ENCODE measurements at places on chromosomes 16 and 17.

GRCh38 chr17:32516940-32517701, 30.3 kb downstream of the CDK5R1 start:
- no peak for DNase-seq

- no peak for DNase-seq
These were observed 8.7 kb upstream of the IL4R start for GRCh38 chr16:27304881-27305745.

- no peak for DNase-seq
These were observed 119.2 kb downstream of the HS3ST2 start for GRCh38 chr16:22933173-22933572.

DNA sequence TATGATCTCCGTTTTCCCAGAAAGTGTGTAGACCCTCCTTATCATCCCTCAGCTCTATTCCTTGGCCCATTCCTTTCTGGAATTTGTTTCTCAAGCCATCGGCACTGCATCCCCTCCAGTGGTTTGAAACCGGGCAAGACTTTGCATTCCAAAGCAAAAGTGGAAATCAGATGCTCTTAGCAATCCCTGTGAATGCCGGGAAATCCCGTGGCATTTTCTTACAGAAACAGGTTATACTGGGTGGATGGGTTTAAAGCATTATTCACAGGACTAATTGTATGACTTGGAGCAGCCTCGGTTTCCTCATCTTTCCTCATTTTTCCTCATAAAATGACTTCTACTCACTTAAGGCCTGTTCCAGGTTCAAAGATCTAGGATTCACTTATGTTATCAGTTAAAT, 52.0 kb downstream of the MAP2K6 start:
- DNase-seq, result no peak

DNA sequence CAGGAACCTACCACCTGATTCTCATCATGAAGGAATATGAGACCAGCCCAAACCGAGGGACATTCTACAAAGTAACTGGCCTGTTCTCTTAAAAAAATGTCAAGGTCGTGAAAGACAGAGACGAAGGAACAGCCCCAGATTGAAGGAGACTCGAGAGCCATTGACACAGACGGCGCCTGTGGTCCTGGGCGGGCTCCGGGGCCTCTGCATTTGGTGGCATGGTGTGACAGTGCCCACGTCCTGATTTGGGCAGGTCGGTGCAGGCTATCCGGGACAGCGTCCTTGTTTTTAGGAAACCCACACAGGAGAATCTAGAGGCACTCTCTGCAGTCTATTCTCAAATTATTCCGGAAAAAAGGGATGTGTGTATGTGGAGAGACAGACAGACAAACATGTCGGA, 64.1 kb downstream of the ADCY9 start:
- DNase-seq, result no peak

GRCh38 chr17:60127068-60128064, 22.4 kb upstream of the CA4 start:
- DNase-seq, result no peak

- no peak for DNase-seq
These were observed 33.3 kb downstream of the ADCY7 start for GRCh38 chr16:50299508-50300105.

- DNase-seq, result no peak
These were observed 22.1 kb upstream of the STH start for GRCh38 chr17:45976755-45977505.

DNA sequence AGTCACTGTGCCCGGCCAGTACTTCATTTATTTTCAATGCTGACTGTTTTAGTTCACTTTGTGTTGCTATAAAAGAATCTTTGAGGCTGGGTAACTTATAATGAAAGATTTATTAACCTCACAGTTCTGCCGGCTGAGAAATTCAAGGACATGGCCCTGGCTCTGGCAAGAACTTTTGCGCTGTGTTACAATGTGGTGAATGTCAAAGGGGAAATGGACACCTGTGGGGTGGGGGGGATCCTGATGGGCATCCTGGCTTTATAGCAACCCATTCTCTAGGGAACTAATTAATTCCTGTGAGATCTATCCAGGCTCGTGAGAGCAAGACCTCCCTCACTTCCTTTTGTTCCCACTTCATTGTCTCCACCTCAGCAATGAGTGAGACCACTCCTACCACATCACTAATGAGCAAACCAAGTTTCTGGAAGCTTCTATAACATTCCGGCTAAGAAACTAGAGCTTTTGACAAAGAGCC, 17.1 kb upstream of the CDH3 start:
- DNase-seq, result no peak

DNA sequence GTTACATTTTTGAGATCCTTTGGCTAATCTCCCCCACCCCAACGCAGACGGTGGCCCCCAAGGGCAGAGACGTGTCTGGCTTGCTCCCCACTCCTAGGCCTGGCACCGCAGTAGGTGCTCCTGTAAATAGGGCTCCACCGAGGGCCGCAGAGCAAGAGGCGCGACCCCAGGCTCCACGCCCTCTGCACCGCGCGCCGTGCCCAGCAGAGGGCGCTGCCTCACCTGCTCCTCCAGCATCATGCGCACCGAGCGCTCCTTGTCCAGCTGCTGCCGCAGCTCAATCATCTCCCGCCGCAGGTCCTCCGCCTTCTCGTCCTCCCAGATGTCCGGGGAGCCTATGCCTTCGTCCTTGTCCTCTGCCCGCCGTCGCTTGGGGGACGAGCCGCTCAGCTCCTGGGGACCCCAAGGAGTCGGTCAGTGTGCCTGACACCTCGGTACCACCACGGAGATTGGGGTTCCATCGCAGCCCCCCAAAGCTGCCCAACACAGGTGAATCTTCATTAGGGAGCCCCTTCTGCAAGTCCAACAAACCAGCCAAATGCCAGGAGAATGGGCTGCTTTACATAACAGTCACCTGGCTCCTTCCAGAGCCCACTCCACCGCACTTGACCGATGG, 11.2 kb downstream of the TFAP4 start:
- DNase-seq, result no peak

GRCh38 chr17:82302991-82303943, 14.1 kb downstream of the CD7 start:
- no peak for DNase-seq

- no peak for DNase-seq
These were observed 11.1 kb upstream of the MMP2 start for GRCh38 chr16:55467898-55468297.

DNA sequence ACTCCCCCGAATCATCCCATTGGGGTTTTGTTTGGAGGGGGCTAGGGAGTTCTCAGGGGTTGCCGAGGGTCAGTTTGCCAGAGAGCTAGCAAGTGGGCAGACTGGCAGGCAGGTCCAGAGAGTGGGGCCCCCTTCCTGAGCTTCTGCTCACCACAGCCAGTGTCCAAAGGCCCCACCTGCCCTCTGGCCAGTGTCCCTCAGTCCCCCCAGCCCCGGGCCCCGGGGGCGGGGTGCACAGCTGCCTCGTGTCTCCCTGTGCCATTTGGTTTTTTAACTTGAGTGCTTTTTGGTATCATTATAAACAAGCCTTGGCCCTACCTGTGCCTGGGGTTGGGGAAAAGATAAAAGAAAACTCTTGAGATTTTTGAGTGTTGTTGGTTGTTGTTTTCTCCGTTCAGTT, 91.8 kb downstream of the CCDC182 start:
- DNase-seq, result no peak

DNA sequence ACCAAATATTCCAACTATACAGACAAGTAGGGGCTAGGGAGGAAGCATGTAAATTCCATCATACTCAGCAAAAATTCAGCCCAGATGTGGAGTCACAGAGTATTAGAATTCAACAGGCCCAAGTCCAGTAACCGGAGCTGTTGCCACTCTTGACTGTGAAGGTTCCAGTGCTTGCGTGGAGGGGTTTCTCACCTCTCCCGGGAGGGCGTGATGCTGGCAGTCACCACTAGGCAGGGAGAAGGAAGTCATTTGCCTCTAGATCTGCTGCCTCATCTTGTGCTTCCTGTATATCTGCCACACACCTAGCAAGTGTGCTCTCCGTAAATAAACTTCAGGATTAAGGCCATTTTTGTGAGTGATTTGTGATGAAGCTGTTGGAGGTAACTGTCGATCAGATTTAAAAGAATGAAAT, 1.0 kb upstream of the CKLF start:
- DNase-seq, result peak; percentile 35

- no peak for DNase-seq
These were observed 15.1 kb downstream of the CCL4 start for GRCh38 chr17:36118477-36119353.

DNA sequence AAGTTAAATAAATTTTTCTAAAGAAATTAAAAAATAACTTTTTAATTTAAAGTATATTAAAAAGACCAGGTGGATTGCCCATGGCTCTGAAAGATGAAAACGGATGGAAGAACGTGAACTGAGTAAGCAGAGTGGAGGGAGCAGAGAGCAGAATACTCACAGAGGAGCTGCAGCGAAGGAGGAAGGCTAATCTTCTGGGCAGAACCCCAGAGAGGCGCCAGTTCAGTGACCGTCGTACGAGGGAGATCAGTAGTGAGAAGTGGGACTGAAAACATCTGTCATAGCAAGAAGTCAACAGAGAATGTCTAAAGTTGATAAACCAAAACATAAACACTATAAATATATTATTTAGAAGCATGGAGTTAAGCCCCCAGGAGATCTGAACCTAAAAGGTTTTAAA, 34.9 kb downstream of the UBE2G1 start:
- DNase-seq, result no peak

DNA sequence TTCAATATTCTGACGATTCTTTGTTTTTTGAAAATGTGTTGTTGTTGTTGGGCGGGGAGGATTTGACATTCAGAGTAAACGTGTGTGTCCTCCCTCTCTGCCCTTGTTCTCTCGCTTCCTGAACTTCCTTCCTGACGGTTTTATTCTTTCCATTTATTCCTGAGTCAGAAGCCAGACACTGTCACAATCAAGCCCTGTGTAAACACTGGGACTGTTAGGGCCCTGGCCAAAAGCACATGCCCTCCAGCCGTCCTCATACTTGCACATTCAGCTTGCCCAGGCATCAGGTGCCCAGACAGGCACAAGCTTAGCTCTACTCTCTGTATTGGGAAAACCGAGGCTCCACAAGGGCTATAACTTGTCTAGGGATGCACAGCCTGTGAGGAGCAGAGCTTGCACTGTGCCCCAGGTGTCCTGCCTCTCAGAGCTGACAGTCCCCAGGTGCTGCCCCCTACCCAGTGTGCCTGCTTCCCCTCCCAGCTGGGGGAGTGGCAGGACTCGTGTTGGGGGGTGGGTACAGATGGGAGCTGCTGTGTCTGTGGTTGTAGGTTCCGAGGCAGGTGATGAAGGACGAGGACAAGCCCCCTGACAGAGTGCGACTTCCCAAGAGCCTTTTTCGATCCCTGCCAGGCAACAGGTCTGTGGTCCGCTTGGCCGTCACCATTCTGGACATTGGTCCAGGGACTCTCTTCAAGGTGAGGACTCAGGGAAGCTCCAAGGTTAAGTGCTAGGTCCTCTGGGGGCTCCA, 9.7 kb downstream of the ADGRG3 start:
- DNase-seq, result no peak

DNA sequence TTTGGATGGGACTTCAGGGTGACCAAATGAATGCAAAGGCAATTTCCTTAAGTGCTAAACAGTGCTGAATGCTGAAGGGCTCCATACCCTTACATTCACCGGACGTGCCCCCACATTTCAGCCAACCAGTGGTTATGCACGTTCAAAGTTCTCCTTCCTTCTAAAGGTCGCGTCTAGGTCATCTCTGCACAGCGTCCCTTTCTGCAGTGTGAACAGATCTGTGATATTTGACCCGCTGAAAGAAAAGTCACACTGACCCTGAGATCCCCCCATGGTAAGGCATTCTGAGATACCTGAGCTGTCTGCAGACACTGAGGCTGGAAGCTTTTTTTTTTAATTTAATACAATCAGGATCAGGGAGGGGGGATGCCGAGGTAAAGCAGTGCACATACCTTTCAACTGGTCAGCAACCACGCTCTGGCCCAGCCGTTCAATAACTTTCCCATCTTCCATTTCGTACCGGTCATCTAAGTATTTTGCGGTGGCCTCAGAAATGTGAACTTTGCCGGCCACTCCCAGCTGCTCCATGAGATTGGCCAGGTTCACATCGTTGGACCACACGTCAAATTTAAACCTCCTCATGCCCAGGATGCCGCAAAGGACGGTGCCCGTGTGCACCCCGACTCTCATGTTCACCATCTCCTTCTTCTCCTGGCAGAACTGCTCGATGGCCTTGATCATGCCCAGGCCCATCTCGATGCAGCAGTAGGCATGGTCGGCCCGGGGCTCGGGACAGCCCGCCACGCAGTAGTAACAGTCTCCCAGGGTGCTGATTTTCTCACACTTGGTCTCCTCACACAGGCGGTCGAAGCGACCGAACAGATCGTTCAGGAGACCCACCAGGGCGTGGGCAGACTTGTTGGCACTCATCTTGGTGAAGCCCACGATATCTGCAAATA, 2.6 kb downstream of the ADCY9 start:
- no peak for DNase-seq

GRCh38 chr16:50996830-50997186, 154.3 kb downstream of the SALL1 start:
- DNase-seq, result no peak

DNA sequence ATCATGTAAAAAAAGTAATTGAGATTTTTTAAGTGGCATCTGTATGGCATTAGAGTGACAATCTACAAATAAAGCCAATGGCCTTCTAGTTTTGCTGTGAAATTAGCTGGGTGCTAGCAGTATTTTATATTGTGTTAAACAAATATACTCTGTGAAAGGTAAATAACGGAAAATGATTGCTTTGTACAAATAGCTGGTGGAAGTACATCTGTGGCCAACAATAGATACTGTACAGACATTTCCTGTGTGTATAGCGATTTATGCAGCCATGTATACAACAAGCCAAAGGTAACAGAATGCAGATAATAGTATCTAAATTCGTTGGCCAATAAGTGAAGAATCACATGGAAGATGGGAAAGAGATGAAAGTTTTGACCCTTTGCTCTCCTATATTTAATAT, 26.6 kb downstream of the IQCK start:
- no peak for DNase-seq

DNA sequence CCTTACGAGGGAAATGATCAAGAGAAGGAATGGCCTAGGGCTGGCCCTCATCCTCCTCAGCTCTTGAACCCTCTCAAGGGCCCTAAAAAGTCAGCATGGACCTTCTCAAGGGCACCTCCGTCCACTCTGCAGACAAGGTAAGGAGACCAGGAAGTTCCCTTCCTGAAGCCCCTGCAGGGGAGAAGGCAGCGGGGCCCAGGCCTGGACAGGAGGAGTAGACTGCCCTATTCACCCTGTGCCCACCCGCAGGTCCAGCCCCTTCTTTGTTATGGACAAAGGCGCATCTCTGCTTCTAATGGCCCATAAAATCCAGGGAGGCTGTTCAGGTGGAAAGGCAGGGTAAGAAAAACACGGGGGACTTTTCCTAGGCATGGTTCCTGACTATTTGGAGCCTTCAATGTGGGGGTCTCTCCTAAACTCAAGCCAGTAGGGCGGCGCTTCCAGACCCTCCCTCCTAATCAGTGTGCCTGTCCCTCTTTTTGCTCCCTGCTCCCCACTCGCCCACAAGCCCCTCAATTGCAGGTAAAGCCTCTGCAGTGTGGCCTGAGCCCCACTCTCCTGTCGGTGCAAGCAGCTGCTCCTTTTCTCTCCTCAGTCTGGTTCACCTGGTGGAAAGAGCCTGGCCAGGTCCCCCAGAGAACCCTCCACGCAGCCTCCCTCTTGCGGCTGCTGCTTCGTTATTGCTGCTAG, 28.2 kb downstream of the AXIN2 start:
- no peak for DNase-seq
